ENCODE measurements at places on chromosomes 1 and 21.

DNA sequence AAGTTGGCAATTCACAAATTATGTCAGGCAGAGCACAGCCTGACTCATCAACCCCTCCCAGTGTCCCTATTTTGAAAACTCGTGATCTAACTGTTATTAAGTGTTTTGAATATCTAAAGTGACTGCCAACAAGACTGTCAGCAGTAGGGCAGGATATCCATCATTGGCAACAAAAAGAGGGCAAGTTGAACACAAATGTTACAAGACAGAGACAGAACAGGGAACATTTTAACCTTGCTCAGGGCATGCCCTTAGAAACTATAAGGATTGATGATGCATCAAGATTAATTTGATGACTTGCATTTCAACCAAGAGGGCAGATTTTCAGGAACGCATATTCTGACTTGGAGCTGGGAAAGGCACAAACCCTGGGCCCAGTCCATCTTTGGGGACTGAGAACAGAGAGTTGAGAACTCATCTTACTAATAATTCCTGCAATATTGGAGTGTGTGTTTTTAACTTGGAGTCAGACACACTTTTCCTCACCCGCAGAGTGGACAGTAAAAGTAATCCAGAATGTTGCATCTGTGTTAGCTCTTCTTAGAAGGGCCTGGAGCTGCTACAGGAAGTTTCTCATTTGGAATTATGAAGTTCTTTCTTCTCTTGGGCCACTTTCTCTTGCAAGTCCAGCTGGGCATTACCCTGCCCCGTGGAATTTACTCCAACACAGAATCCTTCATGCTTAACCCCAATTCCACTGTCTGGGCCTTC, 317.2 kb downstream of the LTN1 start:
- DNase-seq = no peak

DNA sequence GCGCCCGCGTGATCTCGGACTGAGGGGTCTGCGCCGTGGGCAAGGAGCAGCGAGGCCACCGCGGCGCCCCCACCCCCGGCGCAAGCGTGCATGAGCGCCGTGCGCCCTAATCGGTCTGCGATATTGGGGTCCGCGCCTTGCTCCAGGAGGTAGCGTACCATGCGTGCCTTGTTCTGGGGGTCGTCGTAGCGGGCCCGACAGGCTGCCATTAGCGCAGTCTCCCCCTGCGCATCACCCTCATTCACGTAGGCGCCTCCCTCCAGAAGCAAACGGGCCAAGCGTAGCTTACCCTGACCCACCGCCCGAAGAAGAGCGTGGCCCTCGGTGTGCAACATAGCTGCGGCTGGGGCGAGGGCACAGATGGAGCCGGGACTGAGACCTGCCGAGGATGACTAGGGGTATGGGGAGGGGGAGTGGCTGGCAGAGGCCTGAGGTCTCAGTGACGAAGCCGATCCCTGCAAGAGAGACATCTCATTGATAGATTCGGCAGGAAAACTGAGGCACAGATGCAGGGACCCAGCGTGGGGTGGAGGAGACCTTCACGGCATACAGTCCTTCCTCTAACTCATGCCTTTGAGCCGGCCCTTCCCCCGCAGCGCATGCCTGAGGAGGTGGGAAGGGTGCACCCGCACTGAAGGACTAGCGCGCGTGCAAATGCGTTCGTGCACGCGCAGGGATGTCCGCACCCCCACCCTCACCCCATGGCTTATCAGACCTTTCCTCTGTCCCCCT, 2.8 kb downstream of the ANKRD34A start:
- DNase-seq = peak; percentile 59

DNA sequence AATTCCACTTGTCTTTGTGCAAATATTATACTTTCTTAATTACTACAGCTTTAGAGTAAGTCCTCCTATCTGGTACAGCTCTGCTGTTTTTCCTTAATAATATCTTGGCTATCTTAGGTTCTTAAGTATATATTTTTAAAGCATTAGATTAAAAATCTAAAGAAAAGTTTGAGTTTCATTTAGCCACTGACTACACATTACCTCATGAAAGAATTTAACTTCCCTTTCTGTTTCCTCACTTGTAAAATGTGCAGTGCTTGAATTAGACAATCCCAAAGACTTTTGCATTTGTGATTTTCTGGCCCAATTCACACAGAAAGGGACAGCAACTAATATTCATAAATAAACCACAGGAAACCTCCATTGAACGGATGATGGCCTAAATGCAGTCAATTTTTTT, 126.4 kb upstream of the SAMSN1 start:
- no peak for DNase-seq

GRCh38 chr1:225735252-225736149, 42.1 kb upstream of the SRP9 start:
- no peak for DNase-seq

DNA sequence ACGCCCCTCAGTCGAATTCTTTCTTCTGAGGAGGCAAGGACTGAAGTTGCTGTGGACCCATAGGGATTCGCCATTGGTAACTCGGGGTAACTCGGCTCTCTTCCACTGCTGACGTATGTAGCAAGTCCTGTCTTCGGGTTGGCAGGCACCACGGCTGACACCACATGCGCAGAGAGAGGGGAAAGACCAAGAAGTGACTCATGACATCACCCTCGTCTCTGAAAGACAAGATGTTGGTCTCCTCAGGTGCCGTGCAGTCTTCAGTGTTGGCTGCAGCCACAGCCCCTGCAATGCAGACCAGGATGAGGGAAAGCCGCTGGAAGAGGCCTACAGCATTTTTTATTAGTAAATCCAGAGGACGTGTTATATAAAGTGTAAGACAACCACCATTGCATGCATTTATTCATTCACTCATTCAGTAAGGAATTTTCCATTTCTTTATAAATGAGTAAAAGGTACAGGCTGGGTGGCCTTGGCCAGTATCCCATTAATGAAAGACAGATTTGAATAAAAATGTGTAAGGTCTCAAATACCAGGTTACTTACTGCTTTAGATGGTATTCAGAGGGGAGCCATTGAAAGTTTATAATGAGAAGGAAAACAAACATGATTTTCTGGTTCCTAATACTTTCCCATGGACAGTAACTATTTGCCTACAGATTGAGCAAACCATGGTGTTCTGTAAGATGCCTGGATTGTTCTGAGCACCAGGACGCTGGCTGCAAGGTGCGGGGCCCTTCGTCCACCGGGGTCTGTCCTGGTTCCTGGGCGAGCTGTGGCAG, 50.7 kb upstream of the IRF2BP2 start:
- DNase-seq = no peak

- DNase-seq = no peak
Observed at GRCh38 chr1:7808253-7808844, 24.3 kb downstream of the PER3 start.

DNA sequence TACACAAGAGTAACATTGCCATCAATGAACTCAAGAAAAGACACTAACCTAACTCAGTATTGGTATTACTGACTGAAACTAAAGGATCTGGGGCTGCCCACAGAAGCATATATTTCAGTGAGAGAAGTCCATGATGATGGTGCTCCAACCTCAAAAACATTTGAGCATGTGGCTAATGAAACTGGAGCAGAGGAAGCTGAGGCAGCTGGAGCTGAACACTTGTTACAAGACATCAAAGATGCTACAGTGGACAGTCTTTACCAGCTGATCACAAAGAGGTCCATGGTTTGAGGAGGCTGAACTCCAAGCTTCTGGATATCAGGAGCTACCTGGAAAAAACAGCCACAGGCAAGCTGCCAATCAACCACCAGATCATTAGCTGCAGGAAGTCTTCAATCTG, 42.2 kb upstream of the TTC39A start:
- no peak for DNase-seq

GRCh38 chr1:31795096-31795675, 20.6 kb downstream of the SPOCD1 start:
- no peak for DNase-seq

GRCh38 chr21:26776310-26777021, 68.7 kb downstream of the ADAMTS1 start:
- DNase-seq = no peak

DNA sequence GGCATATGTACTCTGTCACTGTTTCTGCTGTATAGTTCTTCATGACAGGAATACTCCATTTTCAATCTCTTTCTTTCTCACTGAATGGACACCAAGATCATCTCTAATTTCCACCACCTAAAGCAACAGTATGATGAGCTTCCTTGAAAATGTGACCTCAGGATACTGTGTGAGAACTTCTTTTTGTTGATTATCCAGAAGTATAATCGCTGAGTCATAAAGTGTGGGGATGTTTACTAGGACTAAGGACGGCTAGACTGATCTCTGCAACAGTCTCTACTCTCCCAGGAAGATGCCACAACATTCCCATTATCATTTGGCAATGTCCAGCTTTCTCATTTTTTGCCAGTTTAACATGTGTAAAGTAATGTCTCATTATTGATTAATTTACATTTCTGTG, 70.3 kb downstream of the TNFSF18 start:
- no peak for DNase-seq

GRCh38 chr1:107936498-107937481, 28.2 kb downstream of the VAV3 start:
- peak; percentile 56 for DNase-seq

GRCh38 chr21:26199456-26199855, 28.9 kb upstream of the APP start:
- no peak for DNase-seq
